ENCODE measurements at places on chromosomes 6 and 20.

- no peak for DNase-seq
These were observed 183.7 kb downstream of the UNC5CL start for GRCh38 chr6:40855168-40855880.

DNA sequence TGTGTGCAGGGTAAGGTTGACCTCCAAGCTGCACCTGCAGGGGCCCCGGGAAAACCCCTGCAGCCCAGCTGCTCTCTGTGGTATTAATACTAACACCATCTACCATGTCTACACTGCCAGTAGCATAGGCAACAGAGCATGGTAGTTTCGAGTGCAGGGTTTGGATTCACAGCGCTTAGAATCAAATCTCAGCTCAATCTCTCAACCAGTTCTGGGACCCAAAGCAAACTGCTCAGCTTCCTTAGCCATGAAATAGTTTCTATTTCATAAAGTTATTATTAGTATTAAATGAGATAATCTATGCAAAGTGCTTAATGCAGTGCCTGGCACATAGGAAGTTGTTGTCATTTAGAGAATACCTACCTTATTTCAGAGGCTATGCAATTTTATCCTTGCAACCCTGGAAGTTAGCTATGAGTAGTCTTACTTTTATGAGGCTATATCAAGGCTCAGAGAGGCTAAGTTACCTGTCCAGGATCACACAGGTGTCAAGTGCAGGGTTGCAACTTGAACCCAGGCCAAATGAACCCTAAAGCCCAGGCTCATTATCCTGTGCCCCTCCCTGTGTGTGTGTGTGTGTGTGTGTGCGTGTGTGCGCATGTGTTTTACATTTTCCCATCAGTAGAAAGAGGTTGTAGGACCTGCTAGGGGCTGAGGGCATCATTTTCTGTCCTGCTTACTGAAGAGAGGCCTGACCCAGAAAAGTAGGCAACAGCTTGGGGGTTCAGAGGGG, 27.6 kb upstream of the MRPS18A start:
- DNase-seq, result no peak

DNA sequence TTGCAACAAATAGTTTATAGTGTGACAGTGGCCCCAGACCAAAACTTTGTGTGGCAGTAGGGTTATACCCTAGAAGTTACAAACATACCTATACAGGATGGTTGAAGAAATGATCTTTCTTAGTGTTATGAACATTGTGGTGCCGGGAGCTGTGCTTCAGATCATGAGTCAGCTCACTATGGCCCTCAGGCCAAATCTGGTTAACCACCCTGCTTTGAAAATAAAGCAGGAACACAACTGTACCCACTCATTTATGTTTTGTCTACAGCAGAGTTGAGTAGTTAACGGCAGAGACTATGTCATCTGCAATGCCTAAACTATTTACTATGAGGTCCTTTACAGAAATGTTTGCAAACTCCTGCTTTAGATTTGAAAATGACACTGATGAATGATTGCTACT, 24.3 kb downstream of the AKAP7 start:
- DNase-seq, result peak; percentile 67

- DNase-seq, result no peak
These were observed 3.5 kb downstream of the AKIRIN2 start for GRCh38 chr6:87698547-87699006.

- no peak for DNase-seq
These were observed 385.9 kb upstream of the RUNX2 start for GRCh38 chr6:44942201-44942600.

GRCh38 chr20:16922834-16923233, 174.7 kb downstream of the OTOR start:
- peak; percentile 95 for DNase-seq
